ENCODE measurements at places on chromosomes 5 and 9.

GRCh38 chr5:77972469-77973252 lies 196.5 kb upstream of the TBCA start:
- DNase-seq = no peak

DNA sequence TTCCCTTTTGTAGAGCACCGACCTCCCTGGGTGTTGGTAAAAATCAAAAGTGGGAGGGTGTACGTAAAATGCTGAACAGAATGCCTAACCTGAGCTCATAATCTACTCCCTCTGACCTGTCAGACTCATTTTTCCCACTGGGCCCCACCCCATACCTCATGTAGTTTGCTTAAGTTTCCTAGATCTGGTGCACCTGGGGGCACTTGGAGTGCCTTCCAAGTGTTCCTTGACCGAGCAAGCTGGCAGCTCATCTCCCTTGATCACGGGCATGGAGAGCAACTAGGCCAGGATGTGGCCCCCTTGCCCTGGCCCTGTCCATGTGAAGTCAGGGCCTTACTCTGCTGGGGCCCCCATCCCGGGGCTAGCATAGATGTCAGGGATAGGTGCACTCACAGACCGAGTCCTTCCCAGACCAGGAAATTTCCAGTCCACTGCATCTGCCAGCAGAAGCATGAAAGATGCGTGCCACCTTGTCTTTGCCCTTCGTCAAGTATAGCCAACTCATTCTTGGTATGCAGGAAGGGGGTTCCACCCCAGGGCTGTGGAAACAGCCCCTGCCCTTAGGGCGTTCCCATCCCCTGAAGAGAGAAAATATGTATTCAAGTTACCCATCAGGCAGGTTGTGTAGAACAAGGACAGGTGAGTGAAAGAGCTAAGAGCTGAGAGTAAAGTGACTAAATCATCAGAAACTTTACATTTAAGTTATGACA lies 41.9 kb downstream of the SLC22A5 start:
- DNase-seq = peak; percentile 33

DNA sequence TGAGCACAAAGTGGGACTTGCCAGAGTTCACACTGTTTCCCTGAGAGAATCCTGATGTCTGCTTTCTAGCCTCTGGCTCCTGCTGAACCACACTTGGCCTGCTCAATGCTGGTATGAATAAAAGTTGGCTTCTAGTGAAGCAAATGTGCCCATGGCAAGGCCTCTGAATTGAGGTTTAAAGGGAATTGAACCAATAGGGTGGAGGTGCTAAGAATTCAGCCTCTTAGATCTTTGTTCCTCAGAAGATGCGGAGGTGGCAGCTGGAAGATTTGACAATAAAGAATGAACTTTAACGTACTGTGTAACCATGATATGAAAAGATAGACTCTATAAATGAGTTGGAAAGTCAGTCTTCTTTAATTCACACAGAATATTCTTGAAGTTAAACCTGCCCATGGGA lies 57.2 kb downstream of the RASGRF2 start:
- no peak for DNase-seq

- DNase-seq = peak; percentile 68
Observed at GRCh38 chr5:151126199-151126645, 31.4 kb downstream of the ANXA6 start.

- DNase-seq = no peak
Observed at GRCh38 chr5:83426855-83427254, 44.7 kb upstream of the VCAN start.

DNA sequence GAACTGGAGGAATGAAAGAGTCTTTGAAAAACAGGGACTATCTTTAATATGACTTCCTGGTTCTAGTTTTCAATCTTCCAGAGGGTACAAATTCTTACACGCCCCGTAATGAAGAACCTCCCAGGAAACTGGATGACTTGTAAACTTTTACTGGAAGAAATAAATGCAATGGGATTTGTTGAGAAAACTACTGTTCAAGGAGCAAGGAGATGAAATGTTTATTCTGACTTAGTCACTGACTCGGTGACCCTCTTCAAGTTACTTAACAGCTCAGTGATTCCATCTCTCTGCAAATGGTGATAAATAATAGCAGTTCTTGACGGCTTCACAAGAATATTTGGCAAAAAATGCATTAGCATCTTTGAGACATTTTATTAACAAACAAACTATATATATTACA lies 858.6 kb downstream of the PTPRD start:
- DNase-seq = no peak

- no peak for DNase-seq
Observed at GRCh38 chr5:102855681-102856388, 100.7 kb downstream of the PAM start.

DNA sequence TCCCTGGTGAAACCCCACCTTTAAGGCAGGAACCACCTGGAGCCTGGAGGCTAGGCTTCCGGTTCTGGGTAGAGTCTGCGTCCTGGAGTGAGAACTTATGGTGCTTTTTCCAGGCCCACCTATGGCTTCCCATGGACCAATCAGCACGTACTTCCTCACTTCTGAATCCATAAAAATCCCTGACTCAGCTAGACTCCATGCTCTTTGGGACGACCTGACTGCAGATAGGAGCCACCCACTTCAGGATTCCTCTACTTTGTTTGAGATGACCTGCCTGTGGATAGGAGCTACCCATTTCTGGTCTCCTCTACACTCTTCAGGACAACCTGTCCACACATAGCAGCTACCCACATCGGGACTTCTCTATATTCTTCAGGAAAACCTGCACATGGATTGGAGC lies 168.8 kb upstream of the IRX2 start:
- DNase-seq = no peak

DNA sequence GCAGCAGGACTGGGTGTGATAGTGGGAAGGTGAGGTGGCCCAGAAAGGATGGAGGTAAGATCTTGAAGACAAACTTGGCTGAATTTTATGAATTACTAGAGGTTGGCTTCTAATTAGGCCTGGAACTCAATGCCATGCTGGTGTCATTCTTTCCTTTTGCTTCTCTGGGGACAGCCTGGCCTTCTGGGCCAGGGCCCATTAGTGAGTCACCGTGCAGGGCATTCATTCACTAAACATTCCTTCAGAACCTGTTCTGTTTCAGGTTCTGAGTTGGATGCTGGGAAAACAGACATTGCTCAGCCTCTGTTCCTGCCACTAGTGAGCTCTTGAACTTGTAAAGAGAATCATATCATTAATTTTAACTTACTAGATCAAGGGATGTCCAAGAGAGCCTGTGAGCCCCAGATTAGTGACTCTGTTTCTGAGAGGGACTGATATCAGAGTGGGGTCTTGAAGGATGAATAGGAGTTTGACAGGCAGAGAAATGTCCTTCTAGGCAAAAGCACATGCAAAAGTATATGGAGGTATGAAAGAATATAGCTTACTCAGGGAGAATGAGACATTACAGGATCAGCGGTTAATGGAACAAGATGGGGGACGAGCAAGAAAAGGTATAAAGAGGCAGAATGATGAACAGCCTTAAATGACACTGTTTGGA lies 66.5 kb downstream of the LHX2 start:
- no peak for DNase-seq

DNA sequence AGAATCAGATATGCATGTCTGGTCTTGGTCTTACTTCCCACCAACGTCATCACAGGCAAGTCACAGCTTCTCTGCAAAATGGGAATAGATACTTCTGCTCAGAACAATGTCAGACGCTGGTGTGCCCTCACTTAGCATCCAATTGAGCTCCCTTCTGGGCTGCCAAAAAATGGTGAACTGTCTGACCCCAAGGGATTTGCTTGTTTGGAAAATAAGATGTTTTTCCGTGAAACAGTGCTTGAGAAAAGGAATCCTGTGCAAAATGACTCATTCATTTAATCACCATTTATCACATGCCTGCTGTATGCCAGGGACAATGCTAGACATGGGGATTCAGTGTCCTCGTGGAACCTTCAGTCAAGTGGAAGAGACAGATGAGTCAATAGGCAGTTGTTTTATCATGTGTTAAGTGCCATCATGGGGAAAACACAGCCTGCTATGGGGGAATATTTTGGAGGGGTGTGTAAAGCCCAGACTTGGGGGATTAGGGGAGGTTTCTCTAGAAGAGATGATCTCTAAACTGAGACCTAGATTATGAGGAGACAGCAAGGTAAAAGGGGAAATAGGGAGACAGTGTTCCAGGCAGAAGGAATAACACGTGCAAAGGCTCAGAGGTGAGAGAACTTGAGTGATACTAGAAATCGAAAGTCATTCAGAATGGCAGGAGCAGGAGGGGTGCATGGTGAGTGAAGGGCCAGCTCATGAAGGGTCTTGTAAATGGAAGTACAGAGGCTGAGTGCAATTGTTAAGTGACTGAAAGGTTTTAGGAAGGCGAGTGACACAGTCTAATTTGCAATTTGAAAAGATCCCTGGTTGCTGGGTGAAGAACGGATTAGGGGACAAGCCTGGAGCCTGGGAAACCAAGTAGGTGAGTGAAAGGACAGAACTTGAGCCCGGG lies 3.9 kb downstream of the NIPAL4 start:
- no peak for DNase-seq

- no peak for DNase-seq
Observed at GRCh38 chr5:57895766-57896165, 413.2 kb upstream of the ACTBL2 start.

DNA sequence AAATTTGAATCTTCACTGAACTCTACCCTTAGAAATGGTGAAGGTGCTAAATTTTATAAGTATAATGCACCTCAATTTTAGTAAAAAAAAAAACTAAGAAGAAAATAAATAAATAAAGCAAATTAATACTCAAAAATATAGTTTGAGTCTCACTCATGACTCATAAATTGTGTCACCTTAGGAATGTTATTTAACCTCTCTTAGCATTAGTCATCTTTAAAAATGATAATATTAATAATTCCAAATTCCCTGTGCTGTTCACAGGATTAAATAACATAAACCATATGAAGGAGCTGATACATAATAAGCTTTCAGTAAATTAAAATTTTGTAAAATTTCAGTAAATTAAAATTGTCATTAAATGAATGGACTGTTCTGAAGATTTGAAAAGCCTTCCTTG lies 339.8 kb upstream of the RGMB start:
- no peak for DNase-seq

- no peak for DNase-seq
Observed at GRCh38 chr9:88874391-88874790, 116.9 kb upstream of the S1PR3 start.

GRCh38 chr5:7970816-7971215 lies 101.9 kb downstream of the MTRR start:
- no peak for DNase-seq

DNA sequence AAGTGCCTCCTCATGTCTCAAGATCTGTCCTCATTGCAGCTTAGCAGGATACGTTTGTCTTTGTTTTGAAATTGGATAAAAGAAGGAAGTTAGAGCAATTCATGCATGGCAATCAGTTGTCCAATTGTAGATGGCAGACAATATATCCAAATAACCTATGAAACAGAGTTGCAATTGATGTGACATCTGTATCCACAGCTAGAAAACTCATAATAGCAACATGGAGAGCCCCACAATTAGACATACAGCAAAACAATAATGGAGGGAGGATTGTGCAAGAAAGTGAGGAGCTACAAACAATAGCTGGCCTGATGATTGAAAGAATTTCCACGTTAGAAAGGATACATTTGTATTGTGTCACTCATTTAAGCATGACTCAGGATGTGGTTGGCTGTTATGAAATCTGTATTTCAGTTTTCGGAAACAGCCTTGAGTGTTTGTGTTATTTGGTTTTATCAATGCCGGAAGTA lies 132.0 kb downstream of the FAM174A start:
- peak; percentile 53 for DNase-seq

- DNase-seq = no peak
Observed at GRCh38 chr9:128314697-128315096, 7.5 kb downstream of the TRUB2 start.

DNA sequence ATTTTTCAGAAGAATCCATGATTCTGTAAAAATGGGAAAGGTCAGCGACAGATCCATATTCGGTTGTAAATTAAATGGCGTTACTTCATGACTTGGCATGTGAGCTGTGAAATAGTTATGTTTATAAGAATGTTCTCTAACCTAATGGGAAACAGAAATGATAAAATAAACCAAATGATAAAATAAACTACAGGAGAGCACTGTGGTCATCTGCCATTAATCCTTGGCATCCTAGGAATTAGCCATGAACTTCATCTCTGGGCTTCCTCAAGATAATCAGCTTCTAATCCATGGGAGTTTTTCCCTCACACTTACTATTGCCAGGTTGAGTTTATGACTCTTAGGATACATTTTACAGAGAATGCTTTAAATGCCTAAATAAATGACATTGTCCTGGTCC lies 94.6 kb upstream of the SLC30A5 start:
- no peak for DNase-seq

GRCh38 chr5:127601111-127601510 lies 47.8 kb upstream of the CTXN3 start:
- no peak for DNase-seq

DNA sequence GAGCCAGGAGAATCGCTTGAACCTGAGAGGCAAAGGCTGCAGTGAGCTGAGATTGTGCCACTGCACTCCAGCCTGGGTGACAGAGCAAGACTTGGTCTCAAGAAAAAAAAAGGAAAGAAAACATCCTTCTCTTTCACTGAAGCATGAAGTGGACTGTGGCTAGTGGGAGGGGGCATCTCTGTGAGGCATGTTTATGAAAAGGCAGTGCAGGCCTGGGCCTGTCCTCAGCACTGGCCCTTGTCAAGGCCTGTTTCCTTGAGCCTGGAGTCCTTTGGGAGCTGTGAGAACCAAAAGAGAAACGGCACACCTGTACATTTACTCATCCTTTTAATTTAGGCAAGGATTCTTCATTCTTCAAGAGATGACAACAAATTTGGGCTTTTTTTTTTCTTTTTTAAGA lies 18.3 kb upstream of the FUBP3 start:
- DNase-seq = no peak

GRCh38 chr5:168422431-168422830 lies 63.8 kb upstream of the RARS1 start:
- DNase-seq = no peak

DNA sequence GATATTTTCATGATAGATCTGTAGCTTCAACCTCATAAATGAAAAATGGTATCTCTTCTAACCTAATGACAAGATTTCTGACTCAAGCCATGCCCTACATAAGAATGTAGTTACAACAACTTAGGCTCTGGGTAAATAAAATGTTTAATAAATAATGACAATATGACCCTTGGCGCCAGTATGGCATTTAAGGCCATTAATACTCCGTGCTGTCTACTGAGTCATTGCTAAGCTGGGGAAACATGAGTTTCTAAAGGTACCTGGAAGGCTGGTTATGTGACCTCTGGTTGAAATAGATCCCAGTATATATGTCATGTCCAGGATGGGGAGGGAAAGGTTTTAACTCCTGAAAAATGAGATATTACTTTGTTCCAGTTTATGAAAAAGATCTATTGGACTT lies 58.0 kb upstream of the CEMIP2 start:
- no peak for DNase-seq
